ENCODE measurements at places on chromosomes 5 and 9.

DNA sequence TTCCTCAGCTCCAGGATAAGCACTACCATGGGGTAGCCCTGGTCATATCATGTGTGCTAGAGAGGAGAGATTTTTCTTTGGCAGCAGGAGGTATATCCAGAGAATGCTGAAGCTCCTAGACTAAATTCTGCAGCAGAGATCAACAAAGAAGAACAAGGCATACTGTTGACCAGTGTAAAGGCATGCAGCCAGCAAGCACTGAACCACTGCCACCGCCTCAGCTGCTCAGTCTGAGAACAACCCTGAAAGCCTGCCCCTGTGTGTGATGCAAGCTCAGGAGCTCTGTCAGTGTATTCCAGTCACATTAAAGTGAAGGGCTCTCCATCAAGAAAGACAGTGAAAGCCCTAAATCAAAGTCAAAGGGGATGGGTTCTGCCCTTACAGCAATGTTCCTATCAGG lies 439.5 kb upstream of the CD180 start:
- DNase-seq: no peak

- no peak for DNase-seq
Observed at GRCh38 chr5:74626386-74627222, 13.9 kb downstream of the ENC1 start.

DNA sequence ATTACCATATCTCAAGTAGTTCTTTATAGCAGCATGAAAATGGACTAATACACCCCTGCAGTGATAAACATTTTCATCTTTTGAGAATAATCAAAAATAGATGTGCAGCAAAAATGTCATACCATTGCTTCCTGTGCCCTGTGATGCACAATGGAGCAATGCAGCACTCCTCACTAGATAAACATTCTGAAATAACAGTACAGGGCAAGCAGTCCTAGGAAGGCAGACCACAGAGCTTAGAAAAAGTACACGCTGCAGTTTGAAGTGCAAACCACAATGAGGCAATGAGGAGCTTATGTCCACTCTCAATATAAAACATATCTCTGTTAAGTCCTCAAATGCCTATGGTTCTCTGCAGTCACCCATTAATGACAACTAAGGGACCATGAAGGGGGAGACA lies 367.6 kb downstream of the PDE4D start:
- DNase-seq: no peak

- DNase-seq: no peak
Observed at GRCh38 chr5:72377910-72378638, 57.9 kb downstream of the PTCD2 start.

- DNase-seq: no peak
Observed at GRCh38 chr9:132447346-132447745, 37.3 kb downstream of the CFAP77 start.

DNA sequence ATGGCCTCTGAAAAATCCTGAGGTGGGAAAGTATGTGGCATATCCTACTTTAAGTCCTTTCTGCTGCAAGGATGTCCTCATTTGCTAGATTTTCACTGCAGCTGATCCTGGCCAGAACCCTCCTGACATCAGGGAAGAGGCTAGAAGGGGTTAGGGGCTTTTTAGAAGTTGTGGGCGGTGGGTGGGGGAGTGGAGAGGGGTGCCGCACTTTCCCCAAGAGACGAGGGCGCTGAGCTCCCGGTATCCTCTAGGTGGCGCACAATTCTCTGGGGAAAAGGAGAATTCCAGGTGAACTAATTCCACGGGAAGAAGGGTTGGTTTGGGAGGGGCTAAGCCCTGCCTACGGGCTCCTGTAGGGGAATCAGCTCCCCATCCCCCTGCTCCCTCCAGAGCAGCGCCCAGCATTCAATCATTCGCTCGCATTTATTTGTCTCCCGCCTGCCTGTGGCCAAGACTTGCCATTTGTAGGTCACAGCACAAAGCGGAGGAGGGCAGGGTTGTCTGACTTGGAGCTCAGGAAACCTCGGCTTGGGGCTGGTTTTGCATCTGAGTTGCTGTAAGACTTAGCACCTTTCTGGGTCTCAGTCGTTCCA lies 42.9 kb upstream of the HAND1 start:
- DNase-seq: no peak

DNA sequence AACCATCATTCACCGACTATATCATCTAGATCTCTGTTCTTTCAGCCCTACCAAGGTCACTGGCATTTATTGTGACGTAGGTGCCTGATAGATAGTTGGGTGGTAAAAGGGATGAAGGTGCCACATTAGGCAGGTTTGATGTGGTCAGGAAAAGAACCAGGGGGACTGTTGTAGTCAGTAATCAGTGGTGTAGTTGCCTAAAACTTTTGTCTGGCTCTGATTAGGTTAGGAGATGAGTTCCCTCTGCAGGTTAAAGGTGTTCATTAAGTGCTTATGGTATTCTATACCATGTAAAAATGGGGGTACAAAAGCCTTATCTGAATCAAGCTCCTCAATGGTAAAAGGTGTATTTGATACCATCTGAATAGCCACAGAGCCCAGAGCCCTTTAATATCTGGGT lies 55.6 kb downstream of the KCNN2 start:
- no peak for DNase-seq

GRCh38 chr5:134132372-134133187 lies 18.1 kb downstream of the TCF7 start:
- DNase-seq: peak; percentile 54

DNA sequence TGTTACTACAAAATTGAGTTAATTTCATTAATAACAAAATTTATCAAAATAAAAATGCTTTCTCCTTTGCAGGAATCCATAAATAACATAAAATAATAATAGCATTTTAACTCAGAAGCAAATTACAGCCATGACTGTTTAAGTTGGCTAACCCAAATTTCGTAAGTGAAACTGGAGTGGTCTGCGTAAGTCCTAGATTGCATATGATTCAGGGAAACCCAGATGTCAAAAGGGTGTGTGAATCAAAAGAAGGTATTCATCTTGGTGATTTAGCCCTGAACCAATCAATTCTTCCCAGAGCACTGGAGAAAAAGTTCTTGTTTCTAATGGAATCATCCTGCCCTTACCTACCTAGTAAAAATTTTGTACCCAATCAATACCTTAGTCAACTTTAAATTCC lies 547.6 kb downstream of the RAB3C start:
- no peak for DNase-seq

DNA sequence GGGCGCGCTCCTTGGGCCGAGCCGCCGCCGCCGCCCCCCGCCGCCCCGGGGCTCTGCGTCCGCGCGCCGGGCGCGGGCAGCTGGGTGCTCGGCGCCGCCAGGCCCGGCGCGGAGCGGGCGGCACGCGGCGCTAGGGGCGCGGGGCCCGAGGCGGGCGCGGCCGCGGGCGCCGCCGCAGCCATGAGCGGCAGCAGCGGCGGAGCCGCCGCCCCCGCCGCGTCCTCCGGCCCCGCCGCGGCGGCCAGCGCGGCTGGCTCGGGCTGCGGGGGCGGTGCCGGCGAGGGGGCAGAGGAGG lies 351 bp downstream of the TRIO start:
- DNase-seq: no peak

DNA sequence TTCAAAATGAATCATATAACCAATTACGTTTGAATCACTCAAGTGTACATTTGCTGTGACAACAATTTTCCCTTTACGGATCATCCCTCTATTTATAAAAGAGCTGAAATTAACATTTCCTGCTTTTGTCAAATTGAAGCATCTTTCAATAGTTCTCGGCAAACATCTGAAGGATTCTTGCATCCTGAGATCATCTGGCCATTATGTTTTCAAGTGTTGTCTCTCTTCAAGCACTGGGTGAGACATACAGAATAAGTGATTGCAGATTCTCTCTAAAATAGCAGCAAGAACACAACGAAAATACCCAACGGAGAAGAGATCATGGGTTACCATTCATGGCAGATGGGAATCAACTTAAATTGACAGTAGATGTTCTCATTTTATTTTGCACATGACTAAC lies 283.4 kb upstream of the GRAMD2B start:
- DNase-seq: no peak

- DNase-seq: no peak
Observed at GRCh38 chr9:36842560-36843530, 191.2 kb downstream of the PAX5 start.

DNA sequence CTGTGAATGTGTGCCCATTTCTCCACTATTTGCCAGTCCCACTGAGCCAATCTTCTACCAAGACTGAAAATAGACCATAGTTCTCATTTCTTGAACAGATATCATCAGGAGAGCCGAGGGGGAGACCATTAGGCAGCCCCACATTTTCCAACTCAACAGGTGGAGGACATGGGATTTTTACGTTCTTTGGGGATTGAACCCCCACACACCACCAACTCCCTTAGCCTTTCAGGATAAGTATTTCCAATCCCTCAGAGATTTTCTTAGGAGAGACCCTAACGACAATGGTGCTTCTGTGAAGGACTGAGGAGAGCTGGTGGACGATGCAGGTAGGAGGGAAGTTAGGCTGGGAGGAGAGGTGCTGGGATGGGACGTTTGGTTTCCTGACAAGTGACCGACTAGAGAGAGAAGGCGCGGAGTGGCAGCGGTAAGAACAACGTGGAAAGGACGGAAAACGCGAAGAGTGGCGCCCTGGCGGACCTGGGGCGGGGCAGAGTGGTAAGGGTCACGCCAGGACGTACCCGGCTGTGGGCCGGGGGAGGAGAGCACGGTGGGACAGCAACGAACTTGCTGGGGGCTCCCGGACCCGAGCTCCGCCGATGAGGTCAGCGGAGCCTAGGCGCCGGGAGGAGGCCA lies 681 bp upstream of the CHSY3 start:
- DNase-seq: no peak

GRCh38 chr9:125472926-125473701 lies 211.5 kb downstream of the GAPVD1 start:
- no peak for DNase-seq
